ENCODE measurements at places on chromosomes 12 and 14. TPM values are rescaled to one million over a fixed set of nuclear protein-coding genes. Genes with fewer than 3 reads are reported as not detected.

DNA sequence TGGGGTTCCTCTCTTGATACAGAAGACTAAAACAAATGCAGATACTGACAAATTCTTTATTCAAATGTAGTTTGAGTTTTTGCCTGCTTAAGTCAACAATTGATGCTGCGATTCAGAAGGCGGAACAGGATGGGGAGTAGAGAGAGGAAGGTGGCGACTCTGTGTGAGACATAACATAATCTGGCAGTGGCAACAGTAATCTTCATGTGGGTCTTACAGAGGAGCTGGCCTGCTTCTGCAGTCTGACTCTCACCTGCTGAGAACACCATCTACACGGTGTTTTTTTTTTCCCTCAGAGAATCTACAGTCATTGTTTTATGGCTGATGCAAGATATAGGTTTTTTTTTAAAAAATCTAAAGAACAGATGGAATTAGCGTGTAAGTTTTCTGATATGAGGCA lies 10.1 kb downstream of the CCDC92 start:
- no peak overlapping the region for H3K27ac ChIP-seq
- DNase-seq: no peak
- no peaks in the 10 kb centered on the region for H3K4me1 ChIP-seq
- no peaks in the 10 kb centered on the region for H3K36me3 ChIP-seq
- H3K27me3 ChIP-seq: no peaks in the 10 kb centered on the region
- H3K4me3 ChIP-seq: no peak overlapping the region

GRCh38 chr14:100629696-100630095 lies 42.5 kb upstream of the BEGAIN start:
- no peak overlapping the region for H3K27ac ChIP-seq
- DNase-seq: no peak
- no peaks in the 10 kb centered on the region for H3K36me3 ChIP-seq
- no peaks in the 10 kb centered on the region for H3K4me1 ChIP-seq

GRCh38 chr12:14850929-14851663 lies 7.8 kb upstream of the ART4 start:
- H3K36me3 ChIP-seq: no peaks in the 10 kb centered on the region
- H3K27ac ChIP-seq: no peak overlapping the region
- no peaks in the 10 kb centered on the region for H3K27me3 ChIP-seq

DNA sequence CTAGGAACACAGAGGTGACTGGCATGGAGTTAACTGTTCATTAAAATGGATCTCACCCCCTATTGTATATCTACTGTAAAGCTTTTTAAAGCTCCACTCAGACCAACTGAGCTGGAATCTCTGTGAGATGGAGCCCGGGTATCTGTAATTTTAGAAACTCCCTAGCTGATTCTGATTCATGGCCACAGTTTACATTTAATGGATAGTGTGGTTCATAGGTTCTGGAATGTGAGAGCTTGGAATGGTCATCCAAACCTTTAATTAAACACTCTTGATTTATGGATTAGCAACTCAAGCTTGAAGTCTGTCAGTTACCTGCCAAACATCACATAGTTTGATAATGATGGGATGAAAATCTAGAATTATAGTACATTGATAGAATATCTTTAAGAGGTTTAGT lies 183.8 kb downstream of the SLC25A21 start:
- H3K27ac ChIP-seq: no peak overlapping the region
- H3K4me1 ChIP-seq: no peaks in the 10 kb centered on the region
- H3K36me3 ChIP-seq: no peaks in the 10 kb centered on the region
- DNase-seq: no peak

DNA sequence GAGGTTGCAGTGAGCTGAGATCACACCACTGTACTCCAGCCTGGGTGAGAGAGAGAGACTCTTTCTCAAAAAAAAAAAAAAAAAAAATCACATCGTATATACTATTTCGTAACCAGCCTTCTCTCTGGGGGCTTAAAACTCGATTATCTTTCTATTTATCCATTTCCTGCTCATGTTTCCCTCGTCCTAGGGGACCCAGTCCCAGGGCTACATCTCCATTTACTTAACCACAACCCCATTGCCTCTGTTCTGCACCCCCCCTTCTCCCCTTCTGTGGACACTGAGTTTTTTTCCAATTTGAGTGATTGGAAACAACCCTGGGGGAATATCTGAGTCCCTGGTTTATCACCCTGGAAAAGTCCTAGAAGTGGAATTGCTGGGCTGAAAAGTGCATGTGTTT lies 36.2 kb upstream of the YY1 start:
- H3K27me3 ChIP-seq: no peaks in the 10 kb centered on the region
- H3K27ac ChIP-seq: no peak overlapping the region
- no peak overlapping the region for H3K4me3 ChIP-seq
- no peaks in the 10 kb centered on the region for H3K36me3 ChIP-seq
- DNase-seq: no peak

GRCh38 chr12:50055831-50056638 lies 1.4 kb upstream of the ASIC1 start:
- peak overlapping the region; percentile 13 for H3K4me3 ChIP-seq
- H3K27ac ChIP-seq: no peak overlapping the region
- peaks cover 36% of the 10 kb centered on the region for H3K27me3 ChIP-seq
- H3K4me1 ChIP-seq: peaks cover 22% of the 10 kb centered on the region

- H3K4me1 ChIP-seq: no peaks in the 10 kb centered on the region
- no peak overlapping the region for H3K27ac ChIP-seq
- no peaks in the 10 kb centered on the region for H3K36me3 ChIP-seq
- no peak for DNase-seq
- H3K27me3 ChIP-seq: no peaks in the 10 kb centered on the region
Measured at GRCh38 chr12:124191024-124191359, 103.9 kb upstream of the RFLNA start.

DNA sequence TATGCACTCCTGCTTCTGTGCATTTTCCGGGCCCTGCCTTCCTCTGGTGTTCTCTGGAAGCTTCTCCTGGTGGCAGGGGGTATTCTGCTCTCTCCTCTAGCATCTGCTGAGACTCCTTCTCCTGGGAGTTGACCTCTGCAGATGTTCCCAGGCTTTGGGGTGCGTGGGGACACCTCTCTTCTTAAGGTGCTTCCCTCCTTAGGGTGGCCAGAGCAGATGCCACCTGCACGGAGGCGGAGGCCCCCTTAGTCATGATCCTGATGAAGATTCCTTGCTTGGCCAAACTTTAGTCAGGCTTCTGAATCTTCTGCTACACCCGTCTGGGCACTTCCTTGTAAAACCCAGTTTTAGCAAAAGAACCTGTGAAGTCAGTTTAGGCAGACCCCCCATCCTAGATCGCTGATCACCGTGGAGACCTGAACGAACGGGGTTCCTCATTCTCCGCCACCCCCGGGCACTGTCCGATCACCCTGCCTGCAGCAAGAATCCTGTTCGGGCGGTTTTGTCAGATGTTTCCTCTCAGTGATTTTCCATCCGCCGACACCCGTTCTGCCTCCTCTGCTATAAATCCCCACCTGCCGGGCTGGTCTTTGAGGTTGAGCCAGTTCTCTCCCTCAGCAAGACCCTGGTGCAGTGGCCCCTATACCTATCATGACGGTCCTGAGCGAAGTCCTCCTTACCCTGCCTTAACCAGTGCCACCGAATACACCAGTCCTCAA lies 111.9 kb downstream of the CALM1 start:
- no peaks in the 10 kb centered on the region for H3K4me1 ChIP-seq
- H3K36me3 ChIP-seq: no peaks in the 10 kb centered on the region
- H3K27ac ChIP-seq: no peak overlapping the region
- no peak for DNase-seq
- H3K4me3 ChIP-seq: no peak overlapping the region

- H3K27ac ChIP-seq: no peak overlapping the region
- H3K4me3 ChIP-seq: no peak overlapping the region
- H3K27me3 ChIP-seq: no peaks in the 10 kb centered on the region
Measured at GRCh38 chr12:25337916-25338315, 87.2 kb upstream of the KRAS start.

GRCh38 chr14:56205881-56206280 lies 87.7 kb downstream of the PELI2 start:
- no peaks in the 10 kb centered on the region for H3K27me3 ChIP-seq
- H3K4me3 ChIP-seq: no peak overlapping the region
- H3K27ac ChIP-seq: no peak overlapping the region
- DNase-seq: no peak
- H3K36me3 ChIP-seq: no peaks in the 10 kb centered on the region

GRCh38 chr14:68331991-68332390 lies 460.9 kb downstream of the ZFP36L1 start:
- no peak for DNase-seq
- peaks cover 45% of the 10 kb centered on the region for H3K4me1 ChIP-seq
- no peaks in the 10 kb centered on the region for H3K36me3 ChIP-seq
- H3K27ac ChIP-seq: no peak overlapping the region
- H3K27me3 ChIP-seq: no peaks in the 10 kb centered on the region

GRCh38 chr14:102205560-102205959 lies 65.9 kb downstream of the WDR20 start:
- DNase-seq: no peak
- no peak overlapping the region for H3K4me3 ChIP-seq
- H3K27me3 ChIP-seq: no peaks in the 10 kb centered on the region
- peaks cover 60% of the 10 kb centered on the region for H3K36me3 ChIP-seq

DNA sequence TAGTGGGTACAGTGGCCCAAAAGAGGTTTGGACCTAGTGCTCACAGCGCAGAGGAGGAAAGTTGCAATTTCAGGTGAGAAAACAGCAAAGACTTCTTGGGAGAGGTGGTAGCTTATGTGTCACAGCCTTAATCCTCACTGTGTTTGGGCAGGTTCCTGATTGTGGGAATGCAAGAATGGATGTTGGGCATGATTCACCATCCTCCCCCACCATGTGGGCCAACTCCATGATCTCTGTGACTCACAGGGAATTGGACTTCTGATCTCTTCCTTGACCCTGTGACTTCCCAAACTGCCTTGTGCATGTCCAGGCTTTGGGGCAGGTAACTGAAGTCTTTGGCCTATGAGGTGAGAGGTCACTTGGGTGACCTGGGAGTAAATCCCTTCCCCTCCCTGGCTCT lies 1.8 kb upstream of the CHST11 start:
- H3K4me1 ChIP-seq: peaks cover 21% of the 10 kb centered on the region
- no peaks in the 10 kb centered on the region for H3K27me3 ChIP-seq
- no peak for DNase-seq
- H3K36me3 ChIP-seq: no peaks in the 10 kb centered on the region
- H3K4me3 ChIP-seq: no peak overlapping the region

DNA sequence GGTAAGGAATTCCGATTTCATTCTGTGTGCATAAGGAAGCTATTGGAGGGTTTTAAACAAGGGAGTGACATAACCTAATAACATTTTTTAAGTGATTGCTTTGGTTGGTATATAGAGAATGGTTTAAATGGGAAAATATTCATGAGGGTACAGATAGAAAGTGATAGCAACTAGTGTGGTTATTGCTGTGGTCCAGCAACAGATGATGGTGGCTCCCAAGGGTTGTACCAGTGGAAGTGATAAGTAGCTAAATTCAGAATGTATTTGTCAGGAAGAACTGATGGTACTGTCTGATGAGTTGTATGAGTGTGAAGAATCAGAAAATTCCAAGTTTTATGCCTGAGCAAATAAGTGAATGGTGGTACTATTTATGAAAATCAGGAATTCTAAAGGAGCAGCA lies 2.6 kb upstream of the CNOT2 start:
- H3K4me3 ChIP-seq: no peak overlapping the region
- H3K4me1 ChIP-seq: peaks cover 15% of the 10 kb centered on the region
- peak overlapping the region; percentile 42 for H3K27ac ChIP-seq
- DNase-seq: no peak

DNA sequence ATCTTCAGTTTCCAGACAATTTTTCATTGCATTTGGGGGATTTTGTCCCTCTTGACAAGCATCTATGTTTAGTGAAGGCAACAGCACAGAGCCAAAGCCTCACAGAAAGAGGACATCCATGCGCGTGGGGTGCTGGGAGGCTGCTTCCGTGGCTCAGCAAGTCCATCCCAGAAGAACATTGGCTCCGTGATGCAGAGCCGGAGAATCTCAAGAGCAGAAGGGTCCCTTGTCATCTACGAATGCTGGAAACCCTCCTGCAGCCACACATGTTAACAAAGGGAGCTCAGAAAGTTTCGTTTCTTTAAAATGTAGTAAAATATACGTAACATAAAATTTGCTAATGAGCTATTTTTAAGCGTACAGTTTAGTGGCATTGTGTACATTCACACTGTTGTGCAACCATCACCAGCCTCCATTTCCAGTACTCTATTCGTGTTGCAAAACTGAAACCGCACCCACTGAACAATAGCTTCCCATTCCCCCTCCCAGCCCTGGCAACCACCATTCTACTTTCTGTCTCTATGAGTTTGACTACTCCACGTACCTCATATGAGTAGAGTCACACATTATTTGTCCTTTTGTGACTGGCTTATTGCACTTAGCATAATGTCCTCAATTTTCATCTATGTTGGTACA lies 185.9 kb downstream of the TTC7B start:
- no peak overlapping the region for H3K27ac ChIP-seq
- H3K4me3 ChIP-seq: no peak overlapping the region
- DNase-seq: no peak
- no peaks in the 10 kb centered on the region for H3K36me3 ChIP-seq
- H3K27me3 ChIP-seq: no peaks in the 10 kb centered on the region

DNA sequence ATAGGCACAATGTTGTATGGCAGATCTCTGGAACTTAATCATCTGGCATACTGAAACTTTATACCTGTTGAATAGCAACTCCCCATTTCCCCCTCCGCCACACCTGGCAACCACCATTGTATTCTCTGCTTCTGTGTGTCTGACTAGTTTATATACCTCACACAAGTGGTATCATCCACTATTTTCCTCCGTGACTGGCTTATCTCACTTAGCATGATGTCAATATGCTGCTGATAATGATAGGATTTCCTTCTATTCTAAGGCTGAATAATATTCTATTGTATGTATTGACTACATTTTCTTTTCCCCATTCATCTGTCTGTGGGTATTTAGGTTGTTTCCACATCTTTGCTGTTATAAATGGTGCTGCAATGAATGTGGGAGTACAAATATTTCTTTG lies 21.5 kb downstream of the BRMS1L start:
- no peak overlapping the region for H3K4me3 ChIP-seq
- DNase-seq: no peak
- H3K27ac ChIP-seq: no peak overlapping the region
- no peaks in the 10 kb centered on the region for H3K27me3 ChIP-seq
- no peaks in the 10 kb centered on the region for H3K4me1 ChIP-seq

DNA sequence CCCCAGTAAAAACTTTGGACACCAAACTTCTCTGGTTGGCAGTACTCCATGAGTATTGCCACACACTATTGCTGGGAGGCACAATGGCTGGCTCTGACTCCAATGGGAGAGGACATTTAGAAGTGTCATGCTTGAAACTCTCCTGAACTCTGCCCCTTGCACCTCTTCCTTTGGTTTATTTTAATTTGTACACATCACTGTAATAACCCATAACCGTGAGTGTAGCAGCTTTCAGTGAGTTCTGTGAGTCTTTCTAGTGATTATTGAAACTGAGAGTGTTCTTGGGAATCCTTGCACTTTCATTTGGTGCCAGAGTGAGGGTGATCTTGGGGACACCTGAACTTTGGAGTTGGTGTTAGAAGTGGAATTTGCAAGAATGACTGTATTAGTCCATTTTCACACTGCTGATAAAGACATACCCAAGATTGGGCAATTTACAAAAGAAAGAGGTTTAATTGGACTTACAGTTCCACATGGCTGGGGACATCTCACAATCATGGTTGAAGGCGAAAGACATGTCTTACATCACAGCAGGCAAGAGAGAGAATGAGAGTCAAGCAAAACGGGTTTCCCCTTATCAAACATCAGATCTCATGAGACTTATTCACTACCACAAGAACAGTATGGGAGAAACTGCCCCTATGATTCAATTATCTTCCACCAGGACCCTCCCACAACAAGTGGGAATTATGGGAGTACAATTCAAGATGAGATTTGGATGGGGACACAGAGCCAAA lies 41.3 kb upstream of the CEP83 start:
- H3K4me3 ChIP-seq: no peak overlapping the region
- H3K4me1 ChIP-seq: no peaks in the 10 kb centered on the region
- no peaks in the 10 kb centered on the region for H3K27me3 ChIP-seq

SLC39A9 gene
- polyA plus RNA-seq: 18.4 TPM

PIANP gene
- 0.23 TPM for polyA plus RNA-seq

ERBB3 gene
- polyA plus RNA-seq: 0.10 TPM

OAS2 gene
- polyA plus RNA-seq: 20.4 TPM

PPM1H gene
- 0.01 TPM for polyA plus RNA-seq

CLEC12A gene
- 1.0 TPM for polyA plus RNA-seq
